ENCODE measurements at places on chromosomes 1 and 21.

DNA sequence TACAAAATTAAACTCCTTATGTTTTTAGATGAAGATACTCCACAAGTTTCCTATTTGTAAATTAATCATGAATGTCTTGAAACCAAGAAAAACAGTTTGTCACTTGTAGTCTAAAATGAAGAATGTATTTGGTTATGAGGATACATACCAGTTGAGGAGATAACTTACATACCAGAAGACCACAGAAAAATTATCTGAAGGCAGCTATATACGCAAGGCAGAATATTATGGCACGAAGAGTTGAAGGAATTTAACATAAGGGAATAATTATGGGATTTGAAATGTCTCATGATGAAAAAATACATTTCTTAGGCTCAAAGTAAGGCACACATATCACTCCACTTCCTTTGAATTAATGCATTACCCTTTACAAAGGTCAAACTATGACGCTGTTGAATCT lies 73.3 kb downstream of the IFI44 start:
- no peak for DNase-seq

DNA sequence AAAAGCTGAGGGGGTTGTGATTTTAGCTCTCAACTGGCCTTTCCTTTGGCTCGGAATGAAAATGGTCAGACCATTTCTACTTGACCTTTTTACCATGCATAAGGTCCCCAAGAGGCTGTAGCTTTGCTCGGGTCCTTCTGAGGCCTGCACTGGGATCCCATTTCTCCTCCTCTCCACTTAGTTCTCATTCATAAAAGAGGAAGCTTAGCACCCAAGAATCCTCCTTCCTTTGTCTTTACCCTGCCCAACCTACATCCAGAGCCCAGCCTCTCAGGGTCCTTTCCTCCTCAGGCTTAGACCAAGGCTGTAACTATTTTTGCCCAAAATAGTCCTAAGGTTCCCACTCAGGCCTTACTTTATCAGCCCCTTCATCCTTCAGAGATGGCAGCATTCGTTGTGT lies 6.0 kb upstream of the SLC27A3 start:
- no peak for DNase-seq

- DNase-seq = peak; percentile 49
These were observed 26.4 kb downstream of the FOXO6 start for GRCh38 chr1:41387667-41388091.

- DNase-seq = no peak
These were observed 47.7 kb upstream of the RHOU start for GRCh38 chr1:228687587-228687986.

DNA sequence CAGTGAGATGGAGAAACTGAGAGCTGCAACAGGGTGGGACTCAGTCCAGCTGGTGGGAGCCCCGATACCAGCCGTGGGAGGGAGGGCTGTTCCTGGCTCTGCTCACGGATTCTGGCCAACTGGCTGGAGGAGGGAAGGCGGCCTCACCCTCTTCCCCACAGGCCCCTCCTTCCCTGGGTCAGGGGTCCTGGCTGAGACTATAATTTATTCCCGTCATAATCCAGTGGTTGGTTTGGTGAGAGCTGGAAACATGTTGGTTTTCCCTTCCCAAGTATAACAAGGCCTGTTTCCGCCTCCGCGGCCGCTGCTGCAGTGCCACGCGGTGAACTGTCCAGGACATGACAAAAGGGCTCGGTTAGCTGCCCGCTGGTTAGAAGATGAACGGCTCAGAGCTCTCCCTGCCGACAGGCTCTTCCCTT lies 10.0 kb downstream of the PTPRF start:
- DNase-seq = no peak

DNA sequence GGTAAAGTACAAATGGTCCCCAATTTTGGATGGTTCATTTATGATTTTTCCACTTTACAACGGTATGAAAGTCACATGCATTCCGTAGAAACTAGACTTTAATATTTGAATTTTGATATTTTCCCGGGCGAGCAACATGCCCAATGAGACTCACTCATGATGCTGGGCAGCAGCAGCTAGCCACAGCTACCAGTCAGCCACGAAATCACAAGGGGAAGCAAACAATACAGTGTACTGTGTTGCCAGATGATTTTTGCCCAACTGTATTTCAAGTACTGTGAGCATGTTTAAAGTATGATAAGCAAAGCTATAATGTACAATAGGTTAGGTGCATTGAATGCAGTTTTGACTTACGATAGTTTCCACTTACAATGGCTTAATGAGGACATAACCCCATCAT lies 266.8 kb downstream of the VAV3 start:
- DNase-seq = no peak

Measured in SW480 (cell line).